ENCODE measurements at places on chromosomes 5 and 9.
A peak's percentile ranks its signal among the peaks of the same experiment; 100 is the strongest.

DNA sequence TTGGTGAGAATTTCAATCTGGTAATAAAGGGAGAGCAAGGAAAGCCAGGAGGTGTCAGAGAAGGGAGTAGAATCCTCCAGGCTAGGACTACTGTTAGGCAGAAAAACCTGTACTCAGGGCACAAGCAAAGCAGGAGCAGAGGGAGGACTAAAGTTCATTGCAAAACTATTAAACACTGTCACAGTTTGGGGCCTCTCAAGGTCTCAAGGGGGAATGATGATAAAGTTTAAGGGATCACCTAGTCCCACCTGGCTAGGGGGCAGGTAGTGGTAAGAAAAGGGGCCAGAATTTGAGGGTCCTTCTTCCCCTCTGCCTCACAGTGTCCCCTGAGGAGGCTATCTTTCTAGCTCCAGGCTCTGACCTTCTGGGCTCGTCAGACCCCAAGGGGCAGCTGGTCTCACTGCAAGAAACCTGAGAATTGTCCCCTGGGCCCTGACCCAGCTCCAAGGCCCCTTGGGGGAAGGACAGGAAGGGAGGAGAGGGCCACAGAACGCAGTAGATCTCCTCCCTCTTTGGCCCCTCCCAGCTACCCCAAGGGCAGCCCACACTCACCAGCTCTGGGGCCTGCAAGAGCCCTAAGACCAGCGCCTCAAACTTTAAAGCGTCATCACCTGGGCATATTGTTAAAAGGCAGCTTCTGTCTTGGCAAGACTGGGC, 974 bp downstream of the CCDC69 start:
- peak; percentile 14 for DNase-seq

DNA sequence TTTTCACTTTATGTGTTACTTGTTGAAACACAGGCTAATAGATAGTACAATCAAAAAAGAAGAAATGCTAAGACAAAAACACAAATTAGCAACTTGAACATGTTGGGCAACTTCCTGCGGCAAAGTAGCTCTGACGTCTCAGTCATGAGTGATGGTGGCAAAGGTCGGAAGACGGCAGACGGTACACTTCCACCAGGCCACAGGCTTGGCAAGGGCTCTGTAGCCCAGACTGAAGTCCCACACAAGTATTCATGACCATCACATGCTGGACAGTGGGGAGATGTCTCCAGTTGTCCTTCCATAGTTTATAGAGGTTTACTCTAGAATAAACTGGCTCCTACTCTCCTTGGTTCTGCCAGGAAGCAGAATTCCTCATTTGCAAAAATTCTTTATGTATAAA, 831.3 kb downstream of the MTRR start:
- no peak for DNase-seq

DNA sequence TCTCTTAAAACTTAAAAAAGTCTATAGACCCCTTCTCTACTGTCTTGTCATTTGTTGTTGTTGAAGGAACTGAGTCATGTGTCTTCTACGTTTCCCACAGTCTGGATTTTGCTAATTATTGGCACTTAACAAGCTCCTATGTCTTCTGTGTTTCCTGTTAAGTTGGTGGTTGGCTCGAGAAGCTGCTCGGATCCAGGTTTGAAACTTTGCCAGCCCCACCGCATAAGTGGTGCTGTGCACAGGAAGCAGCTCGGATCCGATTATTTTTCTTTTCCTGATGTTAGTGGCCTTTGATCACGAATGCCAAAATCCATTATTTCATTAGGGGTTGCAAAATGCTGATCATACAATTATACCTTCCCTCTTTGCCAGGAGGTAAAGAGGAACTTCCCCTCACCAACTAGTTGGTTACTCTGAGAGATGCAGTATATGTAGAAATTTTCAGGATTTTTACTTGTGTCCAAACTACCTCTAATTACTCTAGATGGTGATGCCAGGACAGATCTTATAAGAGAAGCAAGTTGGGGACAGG, 186.5 kb downstream of the NSG2 start:
- no peak for DNase-seq

DNA sequence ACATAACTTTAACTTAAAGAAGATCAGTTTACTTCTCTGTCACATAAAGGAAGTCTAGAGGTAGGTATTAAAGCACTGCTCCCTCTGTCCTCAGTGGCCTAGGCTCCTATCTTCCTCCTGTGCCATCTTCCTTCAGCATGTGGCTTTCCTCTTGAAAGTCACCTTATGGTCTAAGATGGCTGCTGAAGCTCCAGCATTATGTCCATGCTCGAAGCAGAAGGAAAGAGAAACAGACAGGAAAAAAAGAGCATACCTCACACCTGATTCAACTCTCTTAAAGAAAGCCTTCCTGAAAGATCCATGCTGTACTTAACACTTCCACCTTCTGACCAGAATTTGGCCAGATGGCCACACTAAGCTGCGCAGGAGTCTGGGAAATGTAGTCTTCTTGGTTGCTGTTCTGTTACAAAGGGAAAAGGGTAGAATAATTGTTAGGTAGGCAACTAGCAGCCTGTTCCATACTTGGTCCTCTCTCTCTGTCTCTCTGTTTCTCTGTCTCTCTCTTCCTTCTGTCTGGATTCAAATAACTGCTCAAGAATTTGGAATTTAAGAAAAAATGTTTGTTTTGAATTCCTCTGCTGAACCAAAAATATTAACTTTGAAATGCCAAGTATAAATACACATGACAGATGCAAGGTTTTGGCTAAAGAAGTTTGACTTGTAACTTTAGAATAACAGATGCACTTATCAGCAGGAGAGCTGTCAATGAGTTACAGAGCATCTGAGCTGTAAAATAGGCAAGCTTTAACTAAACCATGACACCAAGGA, 16.0 kb downstream of the TMEM174 start:
- DNase-seq: no peak

- DNase-seq: no peak
Observed at GRCh38 chr9:104177003-104177611, 83.0 kb downstream of the SMC2 start.

DNA sequence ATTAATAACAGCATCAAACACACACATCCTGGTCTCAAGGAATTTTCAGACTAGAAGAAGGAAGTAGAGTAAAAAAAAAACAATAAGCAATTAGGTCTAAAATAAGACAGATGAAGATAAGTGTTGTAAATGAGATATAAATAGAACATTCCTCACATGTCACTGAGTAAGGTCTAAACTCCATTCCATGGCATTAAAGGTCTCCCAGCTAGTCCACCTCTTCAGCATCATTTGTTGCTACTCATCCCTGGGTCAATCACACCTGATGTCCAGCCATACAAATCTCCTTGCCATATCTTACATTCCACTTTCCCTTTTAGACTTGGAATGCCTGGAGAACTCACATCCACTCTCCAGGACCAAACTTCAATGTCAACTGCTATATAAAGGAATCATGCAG, 214.1 kb upstream of the KLF4 start:
- DNase-seq: no peak

DNA sequence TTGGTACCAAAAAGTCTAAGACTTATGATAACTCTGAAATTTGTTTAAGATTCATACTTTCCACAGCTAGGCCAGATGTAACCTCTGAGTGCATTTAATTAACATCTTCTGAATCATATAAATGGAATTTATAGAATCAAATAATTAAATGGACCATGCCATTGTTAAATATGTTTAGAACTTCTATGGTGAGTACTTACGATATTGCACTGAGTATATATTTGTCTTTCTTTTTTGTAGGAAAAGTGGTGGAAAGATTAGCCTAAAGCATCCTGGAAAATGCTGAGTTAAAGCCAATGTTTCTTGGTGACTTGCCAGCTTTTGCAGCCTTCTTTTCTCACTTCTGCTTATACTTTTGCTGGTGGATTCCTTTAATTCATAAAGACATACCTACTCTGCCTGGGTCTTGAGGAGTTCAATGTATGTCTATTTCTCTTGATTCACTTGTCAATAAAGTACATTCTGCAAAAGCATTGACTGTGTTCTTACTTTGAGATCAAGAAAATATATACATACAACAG, 11.9 kb downstream of the SPINK6 start:
- no peak for DNase-seq

GRCh38 chr9:87276327-87276841, 221.3 kb upstream of the DAPK1 start:
- DNase-seq: no peak

DNA sequence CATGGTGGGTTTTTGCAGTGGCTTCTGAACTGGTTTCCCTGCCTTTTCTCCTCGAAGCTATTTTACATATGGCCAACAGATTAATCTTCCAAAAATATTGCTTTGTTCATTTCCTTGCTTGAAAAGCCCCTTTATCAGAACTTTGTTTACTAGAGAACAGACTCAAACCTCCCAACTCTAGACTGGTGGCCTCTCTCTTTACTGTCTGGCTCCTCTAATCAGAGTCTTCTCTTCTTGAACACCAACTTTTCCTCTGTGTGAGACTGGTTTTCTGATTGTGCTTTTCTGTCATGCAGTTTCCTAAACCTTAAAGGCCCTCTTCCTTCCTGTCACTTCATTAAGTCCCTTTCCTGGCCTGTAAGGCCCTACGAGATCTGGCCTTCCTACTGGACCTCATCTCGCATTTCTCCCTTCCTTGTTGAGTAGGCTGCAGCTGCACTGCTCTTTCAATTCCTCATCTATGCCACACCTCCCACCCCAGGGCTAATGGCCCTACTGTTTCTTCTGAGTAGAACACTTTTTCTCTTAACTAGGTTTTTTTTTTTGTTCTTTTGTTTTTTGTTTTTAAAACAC, 5.7 kb downstream of the C9orf43 start:
- no peak for DNase-seq

DNA sequence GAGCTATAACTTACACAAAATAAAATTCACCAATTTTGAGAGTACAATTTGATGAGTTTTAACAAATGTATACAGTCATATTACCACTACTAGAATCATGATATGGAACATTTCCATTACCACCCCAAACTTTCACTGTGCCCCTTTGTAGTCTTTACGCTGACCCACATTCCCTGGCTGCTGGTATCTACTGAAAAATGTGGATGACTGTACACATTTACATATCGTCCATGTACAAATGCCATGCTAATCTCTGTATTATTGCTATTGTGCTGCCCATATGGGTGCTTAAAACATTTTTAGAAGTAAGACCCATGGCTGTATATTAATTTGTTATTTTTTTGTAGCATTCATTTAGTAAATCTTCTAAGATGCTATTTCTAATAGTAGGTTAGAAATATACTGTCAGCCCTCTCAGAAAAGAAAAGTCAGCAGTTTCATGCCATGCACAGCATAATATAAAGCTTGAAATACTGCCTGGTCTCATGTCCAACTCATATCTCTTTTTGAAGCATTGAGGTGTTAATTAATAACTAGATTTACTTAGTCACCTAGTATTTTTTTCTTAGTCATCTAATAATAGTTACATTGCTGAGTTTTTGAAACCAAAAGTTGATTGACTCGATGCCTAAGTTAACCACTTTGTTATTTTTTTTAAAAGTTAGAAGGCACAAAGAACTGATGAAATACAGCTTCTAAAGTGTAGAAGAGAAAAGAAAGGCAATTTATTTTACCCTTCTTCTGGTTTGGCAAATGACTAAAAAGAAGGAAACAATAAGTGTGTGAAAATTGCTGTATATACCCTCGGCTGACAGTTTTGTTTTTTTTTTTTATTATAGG, 188.3 kb upstream of the MEF2C start:
- no peak for DNase-seq

DNA sequence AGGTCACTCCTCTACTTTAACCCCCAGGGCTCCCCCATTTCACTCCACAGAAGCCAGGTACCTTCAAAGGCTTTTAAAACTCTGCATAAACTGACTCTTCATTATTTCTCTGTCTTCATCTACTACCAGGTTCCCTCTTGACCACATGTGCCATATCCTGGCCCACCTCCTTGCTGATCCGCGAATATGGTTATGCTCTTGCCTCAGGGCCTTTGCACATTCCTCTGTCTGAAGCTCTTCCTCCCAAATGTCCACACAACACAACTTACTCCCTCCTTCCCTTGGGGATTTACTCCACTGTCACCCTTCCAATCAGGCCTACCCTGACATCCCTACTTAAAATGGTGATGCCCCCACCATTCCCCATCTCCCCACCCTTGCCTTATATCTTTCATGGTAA, 134.6 kb upstream of the ANKRD55 start:
- no peak for DNase-seq

- DNase-seq: no peak
Observed at GRCh38 chr5:133393776-133394476, 218.4 kb downstream of the FSTL4 start.

- no peak for DNase-seq
Observed at GRCh38 chr5:2128686-2129355, 246.1 kb upstream of the IRX4 start.

- DNase-seq: no peak
Observed at GRCh38 chr9:14561929-14562405, 131.3 kb downstream of the ZDHHC21 start.

- DNase-seq: no peak
Observed at GRCh38 chr9:113798062-113799030, 77.8 kb upstream of the ZNF618 start.
